ENCODE measurements at places on chromosomes 12 and 14.

DNA sequence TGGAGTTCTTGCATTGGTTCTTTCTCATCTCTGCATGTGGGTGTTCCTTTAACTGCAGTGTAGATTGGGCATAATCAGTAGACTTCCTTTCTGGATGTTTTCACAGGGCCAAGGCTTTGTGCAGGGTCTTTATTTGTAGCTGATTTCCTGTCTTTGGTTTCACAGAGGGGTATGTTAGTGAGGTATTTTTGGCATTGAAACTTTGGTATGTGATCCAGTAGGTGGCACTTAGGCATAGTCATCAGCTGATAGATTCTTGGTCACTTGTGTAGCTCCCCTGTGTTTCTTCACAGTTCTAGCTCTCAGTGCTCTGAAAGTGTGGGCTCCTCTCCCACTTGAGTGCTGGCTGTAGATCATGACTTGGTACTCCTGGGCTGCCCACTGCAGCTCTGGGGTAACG is 52.7 kb upstream of the LMO3 start:
- no peak for DNase-seq

- no peak for DNase-seq
Observed at GRCh38 chr12:101795013-101795412, 35.7 kb downstream of the GNPTAB start.

GRCh38 chr12:103627189-103627855 is 40.2 kb downstream of the STAB2 start:
- no peak for DNase-seq

DNA sequence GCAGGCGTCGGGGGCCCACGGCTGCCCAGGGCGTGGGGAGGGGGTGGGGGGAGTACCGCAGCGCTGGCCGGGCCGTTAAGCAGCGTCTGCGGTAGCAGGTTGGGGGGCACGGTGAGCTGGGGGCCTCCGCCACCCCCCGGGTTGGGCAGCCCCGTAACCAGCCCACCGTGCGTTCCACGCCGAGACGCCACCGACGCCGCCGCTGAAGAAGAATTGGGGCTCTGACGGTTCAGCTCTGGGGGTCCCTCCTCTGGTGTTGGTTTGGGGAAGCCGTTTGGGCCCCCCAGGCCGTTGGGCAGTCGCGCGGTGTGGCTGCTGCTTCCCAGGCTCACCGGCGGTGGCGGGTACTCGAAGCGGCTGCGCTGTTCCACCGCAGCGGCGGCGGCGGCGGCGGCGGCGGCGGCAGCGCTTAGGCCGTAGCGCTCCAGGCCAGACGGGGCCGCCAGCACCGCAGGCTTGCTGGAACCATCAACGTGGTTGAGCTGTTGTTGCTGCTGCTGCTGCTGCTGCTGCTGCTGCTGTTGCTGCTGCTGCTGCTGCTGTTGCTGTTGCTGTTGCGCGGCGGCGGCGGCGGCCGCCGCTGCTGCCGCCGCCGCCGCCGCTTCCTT is 1.5 kb downstream of the IRF2BPL start:
- peak; percentile 68 for DNase-seq

- DNase-seq = no peak
Observed at GRCh38 chr12:101761350-101761749, 22.1 kb upstream of the SYCP3 start.

DNA sequence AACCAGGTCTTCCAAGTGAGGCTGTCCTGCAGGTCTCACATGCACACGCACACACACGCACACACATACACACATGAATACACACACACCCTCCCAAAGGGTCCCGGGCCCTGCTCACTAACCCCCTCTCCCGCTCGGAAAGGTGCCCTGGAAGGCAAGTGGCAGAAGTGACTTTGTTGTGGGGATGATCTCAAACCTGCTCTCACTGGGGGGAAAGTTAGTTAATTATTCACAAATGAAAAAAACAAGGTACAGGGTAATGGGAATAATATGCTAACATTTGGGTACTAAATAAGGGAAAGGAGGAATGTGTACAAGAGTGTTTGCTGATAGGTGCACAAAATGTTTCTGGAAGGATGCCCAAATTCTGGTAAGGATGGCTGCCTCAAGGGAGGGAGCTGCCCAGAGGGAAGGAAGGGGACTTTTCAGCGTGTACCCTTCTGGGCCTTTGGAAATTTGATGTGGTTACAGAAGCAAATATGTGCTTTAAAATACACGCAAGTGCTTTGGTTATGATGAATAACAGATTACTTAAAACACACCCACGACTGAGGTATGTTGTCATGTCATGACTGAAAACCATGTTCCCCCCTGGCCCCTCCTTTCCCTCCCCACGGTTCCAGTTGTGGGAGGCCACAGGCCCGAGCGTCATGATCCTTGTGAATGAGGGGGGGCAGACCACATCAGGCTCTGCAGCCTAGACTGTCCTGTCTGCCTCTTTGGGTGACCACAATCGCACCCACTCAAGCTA is 43.3 kb upstream of the PLEKHG6 start:
- no peak for DNase-seq

- no peak for DNase-seq
Observed at GRCh38 chr12:111685322-111685810, 390 bp downstream of the BRAP start.

DNA sequence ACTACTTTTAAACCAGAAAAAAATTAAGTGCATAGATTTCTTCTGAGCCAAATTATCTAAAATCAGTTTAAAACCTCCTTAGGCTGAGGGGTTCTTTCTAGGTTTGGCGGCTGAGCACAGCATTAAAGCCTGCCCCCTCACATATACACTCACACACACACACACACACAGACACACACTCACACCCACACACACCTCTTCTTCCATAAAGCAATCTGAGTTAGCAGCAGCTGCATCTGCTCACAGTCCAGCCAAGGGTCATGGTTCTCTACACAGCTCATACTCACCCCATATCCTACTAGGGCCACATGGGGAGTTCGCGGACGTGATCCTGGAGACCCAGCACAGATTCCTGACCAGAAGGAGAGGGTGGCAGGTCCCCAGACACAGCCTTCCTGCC is 12.4 kb downstream of the SYNDIG1L start:
- DNase-seq = no peak

DNA sequence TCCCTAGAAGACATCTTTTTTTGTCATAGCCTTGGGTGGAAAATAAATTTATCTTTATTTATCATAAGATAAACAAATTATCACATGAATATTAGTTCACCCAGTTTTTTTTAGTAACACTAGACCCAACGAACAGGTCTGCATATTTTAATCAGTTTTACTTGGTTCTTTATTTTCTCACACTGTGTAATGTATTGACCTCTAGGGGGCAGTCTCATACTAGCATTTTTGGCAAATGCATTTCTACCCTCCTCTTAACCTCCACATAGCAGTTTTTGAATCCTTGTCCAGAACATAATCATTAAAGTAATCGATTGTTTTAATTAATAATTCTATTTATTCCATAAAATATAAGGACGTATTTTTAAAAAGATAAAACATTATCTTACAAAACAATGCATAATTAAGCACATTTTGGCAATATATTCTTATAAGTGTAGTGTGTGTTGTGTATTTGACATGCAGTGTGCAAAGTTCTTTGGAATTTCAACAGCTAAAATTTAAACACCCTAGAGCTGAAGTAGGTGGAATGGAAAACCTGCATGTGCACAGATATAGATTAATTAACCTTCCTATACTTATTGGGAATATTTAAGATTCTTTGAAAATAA is 31.6 kb upstream of the PTPRQ start:
- DNase-seq = no peak

DNA sequence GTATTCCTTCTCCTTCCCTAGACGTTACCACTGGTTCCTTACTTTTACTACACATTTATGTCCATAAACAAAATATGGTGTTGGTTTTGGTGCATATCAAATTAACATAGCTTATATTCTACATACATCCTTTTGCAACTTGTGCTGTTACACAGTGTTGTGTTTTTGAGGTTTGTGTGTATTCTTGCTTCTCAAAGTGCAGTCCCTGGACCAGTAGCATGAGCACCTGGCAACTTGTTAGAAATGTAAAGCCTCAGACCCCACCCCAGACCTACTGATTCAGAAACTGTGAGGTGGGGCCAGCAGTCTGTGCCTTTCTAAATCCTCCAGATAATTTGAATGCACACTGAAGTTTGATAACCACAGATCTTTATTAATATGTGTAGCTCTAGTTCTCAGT is 65.9 kb downstream of the RNFT2 start:
- no peak for DNase-seq

DNA sequence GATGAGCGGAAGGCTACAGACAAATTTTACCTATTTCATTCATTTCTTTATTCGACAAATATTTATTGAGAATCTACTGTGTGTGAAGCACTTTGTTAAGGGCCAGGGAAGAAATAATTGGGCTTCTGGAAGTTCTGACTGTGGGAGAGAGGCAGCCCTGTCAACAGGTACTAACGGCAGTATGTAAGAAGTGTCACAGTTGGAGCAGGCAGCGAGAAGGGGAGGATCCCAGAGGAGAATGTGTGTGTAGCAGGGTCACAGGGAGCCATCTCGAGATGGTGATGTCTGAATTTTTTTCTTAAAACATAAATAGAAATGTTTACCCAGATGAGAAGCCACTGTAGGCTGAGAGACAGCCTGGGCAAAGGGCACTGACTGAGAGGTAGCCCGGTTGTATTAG is 163.3 kb upstream of the SLC38A2 start:
- no peak for DNase-seq

- DNase-seq = no peak
Observed at GRCh38 chr14:33521192-33521591, 429.7 kb downstream of the EGLN3 start.

DNA sequence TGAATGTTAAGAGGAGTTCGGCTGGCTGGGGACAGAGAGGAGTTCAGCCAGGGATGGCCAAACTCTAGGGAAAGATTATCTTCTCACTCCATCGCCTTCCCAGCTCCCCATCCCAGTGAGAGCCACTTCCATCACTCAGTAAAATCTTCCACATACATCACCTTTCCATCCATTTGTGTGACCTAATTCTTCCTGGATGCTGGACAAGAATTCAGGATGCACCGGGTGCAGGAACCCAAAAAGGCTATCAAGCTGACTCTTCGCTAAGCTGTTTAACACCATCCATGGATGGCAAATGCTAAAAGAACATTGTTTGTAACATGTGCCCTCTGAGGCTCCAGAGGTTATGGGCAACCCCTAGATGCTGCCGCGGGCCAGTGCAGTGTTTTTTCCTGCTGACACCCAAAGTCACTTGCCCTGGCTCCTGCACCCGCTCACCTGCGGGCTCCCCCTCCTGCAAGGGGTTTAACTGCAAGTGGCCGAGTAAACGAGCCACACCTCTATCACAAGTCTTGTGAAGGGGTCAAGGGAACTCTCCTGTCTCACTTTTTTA is 216.0 kb upstream of the NPAS3 start:
- no peak for DNase-seq

DNA sequence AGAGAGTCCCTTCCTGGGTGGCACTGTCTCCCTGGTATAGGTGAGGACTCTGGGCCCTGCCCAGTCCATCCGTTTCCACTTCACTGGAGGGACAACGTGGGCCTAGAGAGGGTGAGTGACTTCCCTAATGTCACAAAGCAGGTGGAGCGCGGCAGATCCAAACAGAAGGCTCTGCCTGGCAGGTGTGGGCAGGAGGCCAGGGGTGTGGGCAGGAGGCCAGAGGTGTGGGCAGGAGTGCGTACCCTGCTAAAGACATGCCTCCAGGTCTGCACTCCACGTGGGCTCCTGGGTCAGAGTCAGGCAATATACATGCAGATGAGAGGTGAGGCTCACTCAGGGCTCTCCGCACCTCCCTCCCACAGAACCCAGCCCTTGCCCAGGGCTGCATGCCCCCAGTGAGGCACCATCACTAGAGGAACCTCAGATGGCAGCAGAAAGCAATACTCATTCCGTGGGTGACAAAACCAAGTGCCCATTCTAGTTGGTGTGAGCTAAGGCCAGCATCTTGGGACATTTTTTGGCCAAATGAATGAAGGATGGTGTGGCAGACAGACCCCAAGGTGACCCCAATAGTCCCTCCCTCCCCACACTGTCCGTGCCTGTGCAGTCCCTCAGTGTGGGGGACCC is 271.6 kb upstream of the RTL1 start:
- no peak for DNase-seq

DNA sequence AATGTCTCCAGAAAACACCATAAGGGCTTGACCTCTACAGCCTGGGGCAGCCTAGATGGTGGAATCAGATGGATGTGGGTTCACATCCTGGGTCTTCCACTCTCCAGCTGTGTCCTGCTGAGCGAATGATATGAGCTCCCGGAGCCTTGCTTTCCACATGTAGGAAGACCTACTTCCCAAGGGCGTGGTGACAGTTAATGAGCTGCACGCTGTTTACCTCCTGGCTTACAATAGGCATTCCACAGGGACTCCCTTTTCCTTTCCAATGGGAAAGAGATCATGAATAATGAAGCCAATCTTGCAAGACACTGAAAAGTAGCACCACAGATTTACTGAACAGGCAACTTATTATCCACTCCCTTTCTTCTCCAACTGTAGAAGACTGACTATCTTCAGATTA is 46.1 kb downstream of the TMTC1 start:
- no peak for DNase-seq

DNA sequence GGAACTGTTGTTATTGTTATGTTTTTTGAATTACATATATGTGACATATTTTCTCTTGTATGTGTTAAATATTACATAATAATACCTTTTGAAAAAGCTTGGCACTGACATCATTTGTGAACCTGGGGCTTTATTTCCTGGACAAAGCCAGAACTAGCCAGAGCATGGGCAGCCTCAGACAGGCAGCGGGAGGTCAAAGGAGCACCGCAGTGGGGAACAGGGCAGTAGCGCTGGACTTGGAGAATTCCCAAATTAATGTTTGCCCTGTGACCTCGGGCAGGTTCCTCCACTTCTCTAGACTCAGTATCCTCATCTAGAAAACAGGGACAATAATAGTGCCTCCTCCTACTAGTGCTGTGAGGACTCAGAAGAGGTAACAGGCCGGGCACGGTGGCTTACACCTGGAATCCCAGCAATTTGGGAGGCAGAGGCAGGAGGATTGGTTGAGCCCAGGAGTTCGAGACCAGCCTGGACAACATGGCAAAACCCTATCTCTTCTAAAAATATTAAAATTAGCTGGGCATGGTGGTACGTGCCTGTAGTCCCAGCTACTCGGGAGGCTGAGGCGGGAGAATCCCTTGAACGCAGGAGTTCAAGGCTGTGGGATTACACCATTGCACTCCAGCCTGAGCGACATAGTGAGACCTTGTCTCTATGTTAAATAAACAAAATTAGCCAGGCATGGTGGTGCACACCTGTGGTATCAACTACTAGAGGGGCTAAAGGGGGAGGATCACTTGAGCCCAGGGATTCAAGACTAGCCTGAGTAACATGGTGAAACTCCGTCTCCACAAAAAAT is 27.3 kb upstream of the ITPK1 start:
- no peak for DNase-seq
